ENCODE measurements at places on chromosomes 6 and 20.

DNA sequence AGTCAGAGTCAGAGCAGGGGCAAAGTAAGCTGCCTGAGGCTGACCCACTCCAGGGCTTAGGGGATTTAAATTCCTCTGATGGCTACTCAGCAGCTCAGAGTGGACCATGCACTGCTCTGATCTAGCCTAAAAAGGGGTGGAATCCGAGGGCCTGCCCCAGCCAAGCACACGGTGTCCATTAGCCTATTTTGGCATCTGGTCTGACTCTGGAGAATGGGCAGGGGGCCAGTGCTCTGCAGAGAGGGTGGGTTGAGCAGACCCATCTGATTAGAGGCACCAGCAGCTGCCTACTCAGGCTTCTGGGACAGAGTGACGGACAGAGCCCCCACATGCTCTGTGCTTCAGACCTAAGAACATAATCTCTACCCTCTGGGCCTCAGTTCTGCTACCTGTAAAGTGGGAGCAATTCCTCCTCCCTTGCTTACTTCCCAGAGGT is 25.9 kb upstream of the TGM2 start:
- no peak for DNase-seq

DNA sequence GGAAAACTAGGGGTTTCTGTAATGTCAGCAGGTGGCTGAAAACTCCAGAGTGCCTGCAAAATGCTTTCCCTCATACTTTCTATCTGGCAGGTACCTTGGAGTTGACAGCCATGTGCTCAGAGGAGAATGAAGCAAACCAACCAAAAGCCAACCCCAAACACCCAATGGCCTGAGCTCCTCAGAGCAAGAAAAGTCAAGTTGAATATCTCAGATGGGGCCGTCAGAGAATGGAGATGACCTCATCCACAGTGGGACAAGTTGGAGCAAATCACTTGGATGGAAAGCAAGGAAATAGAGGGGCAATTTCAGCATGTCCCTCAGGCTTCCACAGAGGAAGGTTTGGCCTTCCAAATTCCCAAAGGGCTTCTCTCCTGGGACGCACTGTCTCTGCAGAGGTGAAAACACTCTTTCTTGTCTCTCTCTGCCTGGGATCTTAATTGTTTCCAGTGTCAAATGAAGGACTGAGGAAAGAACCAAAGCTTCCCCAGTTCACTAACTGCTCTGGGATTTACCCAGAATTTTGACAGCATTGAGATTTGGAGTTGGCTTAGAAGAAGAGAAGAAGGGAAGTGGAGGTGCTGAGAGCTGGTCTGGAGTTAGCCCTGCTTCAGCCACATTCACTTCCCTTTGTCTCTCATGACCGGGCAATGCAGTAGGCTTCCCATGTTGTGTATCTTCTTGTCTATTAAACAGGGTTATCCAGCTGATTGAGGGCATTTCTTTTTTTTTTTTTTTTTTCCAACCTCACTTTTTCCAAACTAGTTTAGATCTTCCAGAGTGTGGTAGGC is 42.2 kb downstream of the PRND start:
- DNase-seq = no peak

DNA sequence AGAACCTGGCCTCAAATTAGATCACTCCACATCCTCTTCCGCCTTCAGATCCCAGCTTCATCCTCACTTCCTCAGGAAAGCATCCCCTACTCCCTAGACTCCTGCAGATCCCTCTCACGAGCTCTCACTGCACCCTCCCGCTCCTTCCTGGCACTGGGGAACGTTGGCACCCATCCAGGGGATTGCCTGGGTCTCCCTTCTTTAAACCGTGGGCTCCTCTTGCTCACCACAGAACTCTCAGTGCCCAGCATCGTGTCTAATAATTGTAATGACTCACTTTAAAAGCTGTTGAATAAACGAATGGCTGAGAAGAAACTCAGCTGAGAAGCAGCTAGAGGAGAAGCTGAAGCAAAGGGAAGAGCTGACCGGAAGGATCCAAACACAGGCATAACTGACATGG is 20.4 kb downstream of the ZC3H12D start:
- DNase-seq = no peak

GRCh38 chr20:31560746-31561598 is 44.1 kb upstream of the ID1 start:
- no peak for DNase-seq

- no peak for DNase-seq
Measured at GRCh38 chr20:7137395-7138151, 370.1 kb downstream of the BMP2 start.

DNA sequence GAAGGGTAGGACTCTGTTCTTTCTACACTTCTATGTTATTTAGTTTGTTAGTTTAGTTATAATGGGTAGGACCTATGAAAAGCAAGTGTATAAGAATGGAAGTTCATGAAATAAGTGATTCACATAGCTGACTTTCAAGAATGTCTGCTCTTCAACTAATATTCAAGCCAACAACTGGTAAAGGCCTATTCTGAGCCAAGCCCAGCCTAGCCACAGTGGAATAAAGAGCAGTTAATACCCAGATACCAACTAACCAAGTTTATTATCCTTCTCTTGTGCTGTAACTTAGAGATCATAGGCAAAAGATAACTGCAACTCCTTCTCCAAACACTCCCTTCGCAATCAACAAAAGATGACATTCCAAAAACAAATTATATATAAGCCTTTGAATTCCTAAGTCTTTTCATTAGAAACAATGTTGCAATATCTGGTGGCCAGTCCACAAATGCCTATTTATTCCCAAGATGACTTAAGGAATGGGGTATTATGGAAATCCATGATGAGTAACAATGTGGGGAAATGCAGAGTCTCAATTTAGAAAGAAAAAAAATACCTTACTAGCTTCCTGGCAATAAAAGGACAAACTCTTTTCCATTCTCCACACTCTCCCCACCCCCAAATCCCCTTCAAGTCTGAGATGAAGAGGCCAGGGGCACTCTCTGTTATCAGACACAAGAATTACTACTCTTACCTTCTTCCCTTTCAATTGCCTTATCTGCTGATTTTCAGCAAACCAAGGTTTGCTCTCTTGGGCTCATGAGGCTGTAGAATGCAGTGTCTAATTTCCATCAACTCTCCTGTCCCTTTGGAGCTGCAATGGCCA is 27.4 kb downstream of the BTBD9 start:
- no peak for DNase-seq

DNA sequence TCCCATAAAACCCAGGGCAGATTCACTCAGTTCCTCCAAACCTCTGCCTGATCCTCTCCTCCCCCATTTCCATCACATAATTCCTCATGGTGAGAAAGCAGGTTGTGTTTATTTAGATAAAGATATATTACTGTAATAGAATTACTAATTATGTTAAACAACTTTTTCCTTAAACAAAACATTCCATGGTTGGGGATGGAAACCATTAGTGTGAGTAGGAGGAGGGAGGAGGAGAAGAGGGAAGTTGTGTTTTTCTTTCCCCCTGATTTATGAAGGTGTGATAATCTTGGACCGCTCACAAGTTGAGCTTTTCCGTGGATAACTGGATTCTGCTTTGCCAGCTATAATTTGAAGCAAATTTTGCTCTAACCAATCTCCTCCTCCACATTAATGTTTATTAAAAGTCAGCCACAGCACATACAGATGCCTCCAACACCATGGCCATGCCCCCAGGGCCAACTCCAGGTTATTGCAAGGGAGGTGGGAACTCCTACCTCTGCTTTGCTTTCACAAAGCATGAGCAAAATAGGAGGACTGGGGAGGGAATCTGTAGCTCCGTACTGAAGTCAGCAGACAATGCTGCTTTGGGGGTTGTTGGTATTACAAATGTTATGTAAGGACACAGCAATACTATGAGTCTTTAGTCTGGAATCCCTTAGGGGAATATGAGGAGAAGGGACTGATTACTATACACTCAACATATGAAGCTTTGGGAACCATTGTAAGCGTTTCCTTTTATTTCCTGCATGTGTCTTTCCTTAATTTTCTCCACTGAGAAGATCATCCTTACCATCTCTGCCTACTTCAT is 542.0 kb downstream of the DHX35 start:
- no peak for DNase-seq

DNA sequence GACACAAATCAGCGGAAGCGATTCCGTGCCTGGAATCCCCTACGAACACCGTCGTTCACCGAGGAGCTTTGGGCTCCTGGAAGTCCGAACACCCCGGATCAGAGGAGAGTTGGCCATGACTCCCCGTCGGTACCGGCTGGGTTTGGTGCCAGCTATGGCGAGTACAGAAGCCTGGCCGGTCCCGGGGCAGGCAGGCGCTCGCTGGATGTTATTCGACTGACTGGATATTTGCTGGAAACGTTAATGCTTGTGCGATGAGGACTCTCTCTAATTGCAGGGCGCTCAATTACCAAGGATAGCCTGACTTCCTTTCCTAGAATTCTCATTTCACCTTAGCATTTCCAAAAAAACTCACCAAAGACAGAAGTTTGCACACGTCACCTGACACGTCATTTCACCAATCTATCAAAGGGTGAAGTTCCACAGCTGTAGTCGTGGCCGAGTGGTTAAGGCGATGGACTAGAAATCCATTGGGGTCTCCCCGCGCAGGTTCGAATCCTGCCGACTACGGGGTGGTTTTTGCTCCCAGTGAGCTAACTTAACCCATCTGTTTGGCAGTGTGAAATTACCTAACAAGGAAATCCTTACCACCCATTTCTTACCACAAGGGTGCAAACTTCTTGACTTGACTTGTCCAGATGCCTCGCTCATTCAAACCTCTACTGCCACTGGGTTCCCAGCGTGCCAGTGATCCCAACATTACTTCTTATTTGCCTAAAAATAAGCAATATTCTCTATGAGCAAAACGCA is 22.7 kb upstream of the ZNF184 start:
- DNase-seq = no peak

GRCh38 chr6:26514984-26515383 is 14.9 kb downstream of the BTN1A1 start:
- no peak for DNase-seq

GRCh38 chr6:70080443-70081070 is 214.2 kb downstream of the COL19A1 start:
- DNase-seq = no peak

GRCh38 chr20:5705827-5706226 is 44.4 kb upstream of the SHLD1 start:
- DNase-seq = no peak

DNA sequence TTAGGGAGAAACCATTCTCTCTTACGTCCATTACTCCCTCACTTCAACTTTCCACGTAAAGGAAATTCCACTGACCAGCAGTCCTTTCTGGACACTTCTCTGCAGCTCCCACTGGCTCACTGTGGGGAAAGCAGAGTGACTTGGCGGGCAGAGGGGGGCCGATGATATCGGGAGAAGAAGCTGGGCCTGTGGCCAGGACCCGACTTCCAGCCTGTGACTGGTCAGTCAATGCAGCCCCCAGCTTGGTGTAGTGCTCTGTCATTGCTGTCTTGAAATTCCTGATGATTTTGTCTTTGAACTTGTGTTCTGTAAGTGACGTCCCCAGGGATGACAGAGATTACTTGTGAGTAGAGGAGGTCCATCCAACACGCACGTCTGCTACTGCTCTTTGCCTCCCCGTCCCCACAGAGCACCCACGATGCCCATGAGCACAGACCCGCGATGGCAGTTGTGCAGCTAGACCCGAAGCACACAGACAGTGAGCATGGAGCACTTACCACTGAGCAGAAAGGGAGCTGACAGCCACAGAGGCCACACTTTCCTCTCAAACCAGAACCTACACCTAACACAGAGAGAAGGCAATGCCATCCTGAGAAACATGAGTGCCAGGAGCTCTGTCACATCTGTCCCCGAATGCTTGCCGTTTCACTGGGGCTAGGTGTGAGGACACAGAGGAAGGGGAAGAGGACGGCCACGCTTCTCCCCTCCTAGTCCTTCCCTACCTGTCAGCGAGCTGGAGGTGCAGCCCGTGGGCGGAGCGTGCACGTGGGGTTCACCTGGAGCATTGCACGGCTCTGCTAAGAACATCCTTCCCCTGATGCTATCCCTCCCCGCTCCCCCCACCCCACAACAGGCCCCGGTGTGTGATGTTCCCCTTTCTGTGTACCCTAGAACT is 25.7 kb downstream of the DACT2 start:
- no peak for DNase-seq

Measured in NCI-H1930 (cell line).